ENCODE measurements at places on chromosomes 3 and 15. TPM values are rescaled to one million over a fixed set of nuclear protein-coding genes. Genes with fewer than 3 reads are reported as not detected.

Gene SLC28A2
- not detected for total RNA-seq

Gene CIB2
- total RNA-seq = 7.2 TPM

Gene IL5RA
- total RNA-seq = not detected

Gene SLC27A2
- 0.38 TPM for total RNA-seq

Gene LRTM1
- not detected for total RNA-seq

Gene CLDN16
- 3.6 TPM for total RNA-seq

Gene ZNF502
- 1.2 TPM for total RNA-seq
